ENCODE measurements at places on chromosomes 11 and 22.

- DNase-seq = no peak
Measured at GRCh38 chr11:3775736-3776406, 21.5 kb downstream of the NUP98 start.

GRCh38 chr11:115712296-115712695 lies 208.1 kb upstream of the CADM1 start:
- no peak for DNase-seq

DNA sequence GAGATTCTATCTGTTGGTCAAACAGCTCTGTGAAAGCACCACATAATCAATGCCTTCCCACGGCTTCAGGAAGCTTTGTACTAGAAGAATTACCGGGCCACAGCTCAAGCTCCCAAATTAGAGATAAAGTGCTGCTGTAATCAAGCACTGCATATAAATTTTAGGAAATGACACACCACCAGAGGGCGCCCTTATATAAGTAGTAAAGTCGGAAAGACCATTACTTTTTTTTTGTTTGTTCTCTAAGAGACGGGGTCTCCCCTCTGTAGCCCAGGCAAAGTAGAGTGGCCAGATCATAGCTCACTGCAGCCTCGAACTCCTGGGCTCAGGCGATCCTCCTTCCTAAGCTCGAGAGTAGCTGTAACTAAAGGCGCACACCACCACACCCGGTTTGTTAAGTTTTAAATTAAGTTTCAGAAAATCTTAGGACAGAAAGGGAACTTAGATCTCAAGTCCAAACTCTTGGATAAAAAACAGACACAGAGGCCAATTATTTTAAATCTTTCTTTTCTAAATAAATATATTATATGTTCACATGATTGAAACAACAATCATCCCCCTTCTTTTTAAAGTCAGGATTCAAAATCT lies 32.6 kb downstream of the PRCP start:
- no peak for DNase-seq

GRCh38 chr22:39230261-39231196 lies 14.3 kb downstream of the PDGFB start:
- no peak for DNase-seq

DNA sequence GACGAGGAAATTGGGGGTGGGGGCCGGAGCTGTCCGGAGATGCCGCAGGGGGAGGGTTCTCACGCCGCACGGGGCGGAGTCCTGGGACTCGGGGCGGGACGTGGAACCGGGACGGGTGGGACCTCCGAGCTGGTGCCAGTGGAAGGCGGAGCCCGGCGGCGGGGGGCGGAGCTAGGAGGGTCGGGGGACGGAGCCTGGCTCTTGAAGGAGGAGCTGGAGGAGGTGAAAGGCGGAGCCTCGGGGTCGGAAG lies 271 bp downstream of the FKBP2 start:
- DNase-seq = peak; percentile 99

DNA sequence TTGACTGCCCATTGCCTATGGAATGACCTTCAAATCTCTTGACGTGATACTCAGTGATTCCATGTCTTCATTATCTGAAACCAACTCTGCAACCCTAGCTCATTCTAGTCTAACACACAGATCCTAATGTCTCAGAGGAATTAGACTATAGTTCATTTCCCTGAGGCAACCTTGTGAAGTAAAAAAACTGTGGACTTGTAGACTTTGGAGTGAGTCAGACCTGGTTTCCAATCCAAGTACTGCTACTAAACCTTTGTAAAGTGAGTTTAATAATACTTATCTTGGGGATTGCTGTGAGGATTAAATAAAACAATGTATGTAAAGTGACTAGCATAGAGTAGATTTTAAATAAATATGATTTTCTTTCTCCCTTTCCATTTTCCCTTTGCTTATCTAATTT lies 226.1 kb downstream of the BLID start:
- DNase-seq = no peak

DNA sequence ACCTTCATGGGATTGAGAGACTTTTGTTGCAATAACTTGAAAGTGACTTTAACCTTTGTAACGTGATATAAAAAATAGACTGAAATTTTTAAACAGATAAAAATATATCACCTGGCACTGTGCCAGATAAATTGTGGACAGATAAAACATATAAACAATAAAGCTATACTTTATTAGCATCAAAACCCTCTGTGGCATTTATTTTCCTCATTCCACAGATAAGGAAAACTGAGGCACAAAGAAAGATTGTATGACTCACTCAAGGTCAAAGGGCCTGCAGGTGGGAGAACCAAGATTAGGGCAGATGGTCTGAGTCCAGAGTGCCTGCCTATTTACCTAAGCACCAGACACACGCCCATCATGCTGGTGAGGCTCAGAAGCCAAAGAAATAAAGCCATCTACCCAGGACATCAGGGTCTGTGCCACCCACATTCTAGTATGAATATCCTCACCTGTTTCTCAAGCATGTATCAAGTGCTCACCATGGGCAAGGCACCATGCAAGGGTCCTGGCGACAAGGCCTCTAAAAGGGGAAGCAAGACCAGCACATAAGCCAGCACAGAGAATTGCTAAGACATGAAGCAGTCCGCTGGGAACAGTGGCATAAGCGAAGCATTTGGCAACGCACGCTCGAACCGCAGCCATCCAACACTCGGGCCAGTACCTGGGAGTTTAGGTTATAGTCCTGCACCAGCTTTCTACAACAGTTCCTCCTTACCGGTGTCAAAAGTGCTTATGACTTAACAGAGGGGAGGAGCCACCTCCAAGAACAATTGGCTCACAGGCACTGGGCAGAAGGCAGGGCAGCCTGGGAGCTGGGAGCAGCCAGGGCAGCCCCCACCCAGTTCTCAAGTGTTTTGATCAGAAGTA lies 17.6 kb downstream of the MYH9 start:
- no peak for DNase-seq

DNA sequence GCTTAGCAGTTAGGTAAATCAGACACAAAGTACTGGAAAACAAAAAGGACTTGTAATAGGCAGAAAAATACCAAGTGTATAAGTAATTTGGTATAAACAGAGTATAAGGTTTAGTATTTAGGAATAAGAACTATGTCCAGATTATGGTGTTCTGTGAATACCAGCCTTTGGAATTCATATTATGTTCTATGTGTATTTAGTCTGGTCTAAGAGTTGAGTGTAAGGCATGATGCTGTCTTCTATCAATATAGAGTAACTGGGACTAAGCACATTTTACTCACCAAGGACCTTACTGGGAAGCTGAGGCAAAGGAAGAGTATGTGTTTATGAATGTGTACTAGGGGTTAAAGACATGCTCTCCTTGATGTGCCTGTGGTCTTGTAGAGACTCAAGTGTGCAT lies 9.5 kb downstream of the SDHD start:
- DNase-seq = no peak

DNA sequence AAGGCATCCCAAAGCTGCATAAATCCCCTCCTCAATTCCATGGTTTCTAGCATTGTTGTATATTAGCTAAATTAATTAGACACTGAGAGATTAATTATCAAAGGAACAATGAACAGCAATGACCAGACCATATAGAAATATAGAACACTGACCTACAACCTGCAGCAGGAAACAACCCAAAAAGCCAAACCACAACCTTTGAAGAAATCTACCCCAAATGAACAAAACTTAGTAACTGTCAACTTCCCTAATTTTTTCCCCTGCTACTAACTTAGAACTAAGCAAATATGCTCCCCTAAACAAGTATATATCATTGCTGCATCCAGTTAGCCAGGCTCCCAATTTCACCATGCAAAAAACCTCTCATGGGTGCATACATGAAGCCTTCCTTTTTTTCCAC lies 268.0 kb upstream of the ANO3 start:
- DNase-seq = no peak

GRCh38 chr11:90661233-90661632 lies 438.4 kb upstream of the CHORDC1 start:
- DNase-seq = no peak

DNA sequence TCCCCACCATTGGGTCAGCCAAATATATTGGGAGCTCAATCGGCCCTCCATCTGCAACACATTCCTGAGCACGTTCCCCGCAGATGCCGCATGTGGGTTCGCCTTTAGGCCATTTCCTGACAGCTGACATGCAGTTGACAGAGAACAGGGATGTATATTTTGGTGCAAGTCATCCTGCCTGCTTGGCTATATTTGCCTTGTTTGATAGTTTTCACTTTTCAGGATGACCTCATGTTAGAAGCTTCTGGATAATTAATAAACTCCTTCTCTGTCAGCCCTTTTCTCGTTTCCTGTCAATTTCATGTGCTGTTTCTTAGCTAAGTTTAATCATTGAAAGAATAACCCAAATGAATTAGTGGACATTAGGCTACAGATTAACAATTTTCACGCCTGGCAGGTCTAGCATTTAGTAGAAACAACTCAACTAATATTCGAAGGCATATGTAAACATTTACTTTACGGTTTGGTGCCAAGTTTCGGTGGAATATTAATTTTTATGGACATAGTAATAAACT lies 105.8 kb upstream of the SLC5A12 start:
- no peak for DNase-seq

GRCh38 chr11:6406370-6406769 lies 12.5 kb downstream of the APBB1 start:
- no peak for DNase-seq

DNA sequence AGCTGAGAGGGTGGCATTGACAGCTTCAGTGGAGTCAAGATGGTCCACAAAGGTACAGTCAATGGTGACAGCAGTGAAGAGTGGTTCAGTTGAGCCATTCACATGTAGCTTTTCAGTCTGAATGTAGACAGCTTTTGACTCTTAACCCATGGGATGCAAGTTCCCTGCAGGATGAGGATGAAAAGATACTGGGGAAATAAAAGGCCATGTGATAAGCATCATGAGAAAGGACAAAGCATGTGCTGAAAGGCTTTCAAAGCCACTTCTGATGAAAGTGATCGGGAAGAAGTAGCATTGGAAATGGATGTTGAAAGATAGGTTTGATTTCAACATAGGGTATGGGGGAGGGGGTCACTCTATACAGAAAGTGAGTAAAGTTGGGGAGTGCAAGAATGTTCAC lies 182.9 kb downstream of the ETS1 start:
- DNase-seq = no peak

GRCh38 chr11:66559142-66559865 lies 9.1 kb downstream of the CTSF start:
- no peak for DNase-seq

DNA sequence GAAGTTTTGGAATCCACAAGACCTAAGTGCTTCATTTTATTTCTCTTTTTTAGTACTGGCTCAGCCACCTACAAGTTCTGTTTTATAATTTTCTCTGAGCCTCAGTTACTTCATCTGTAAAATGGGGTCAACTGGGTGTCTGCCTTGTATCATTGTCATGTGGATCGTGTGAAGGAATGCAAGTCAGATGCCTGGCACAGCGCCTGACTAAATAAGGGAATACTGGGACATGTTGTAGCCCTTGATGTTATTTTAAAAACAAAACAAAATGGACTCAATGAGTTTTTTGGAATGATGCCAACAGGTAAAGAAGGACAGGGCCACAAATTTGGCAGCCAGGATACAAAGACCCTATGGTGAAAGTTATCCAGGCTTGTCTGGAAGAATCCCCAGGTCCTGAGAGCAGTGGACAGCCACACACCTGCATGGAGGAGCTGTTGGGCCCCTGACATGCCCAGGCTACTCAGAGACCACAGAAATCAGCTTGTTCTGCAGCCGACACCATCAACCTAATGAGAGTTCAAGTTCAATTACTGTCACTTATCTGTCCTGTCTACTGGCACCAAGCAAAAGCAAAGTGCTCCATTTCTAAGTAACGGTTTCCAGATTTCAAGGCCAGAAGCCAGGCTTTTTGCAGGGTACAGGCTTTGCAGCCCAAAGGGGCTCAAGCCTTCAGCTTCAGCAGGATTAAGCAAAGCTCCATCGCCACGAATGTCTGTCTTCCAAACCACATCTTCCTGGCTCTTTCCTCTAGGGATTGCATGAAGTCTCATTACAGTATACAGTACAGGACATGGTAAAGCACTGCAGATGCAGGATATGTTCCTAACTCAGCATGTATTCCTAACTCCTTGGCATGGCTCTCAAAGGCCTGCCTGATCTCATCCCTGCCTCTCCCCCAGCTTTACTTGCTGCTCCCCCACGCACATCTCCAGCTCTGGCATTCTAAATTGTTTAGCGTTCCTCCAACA lies 18.4 kb downstream of the DKK3 start:
- DNase-seq = no peak

GRCh38 chr11:107275632-107276031 lies 182.0 kb downstream of the CWF19L2 start:
- no peak for DNase-seq

- no peak for DNase-seq
Measured at GRCh38 chr11:102516179-102516578, 14.4 kb downstream of the MMP7 start.

GRCh38 chr11:614021-614622 lies 1.6 kb downstream of the IRF7 start:
- no peak for DNase-seq

DNA sequence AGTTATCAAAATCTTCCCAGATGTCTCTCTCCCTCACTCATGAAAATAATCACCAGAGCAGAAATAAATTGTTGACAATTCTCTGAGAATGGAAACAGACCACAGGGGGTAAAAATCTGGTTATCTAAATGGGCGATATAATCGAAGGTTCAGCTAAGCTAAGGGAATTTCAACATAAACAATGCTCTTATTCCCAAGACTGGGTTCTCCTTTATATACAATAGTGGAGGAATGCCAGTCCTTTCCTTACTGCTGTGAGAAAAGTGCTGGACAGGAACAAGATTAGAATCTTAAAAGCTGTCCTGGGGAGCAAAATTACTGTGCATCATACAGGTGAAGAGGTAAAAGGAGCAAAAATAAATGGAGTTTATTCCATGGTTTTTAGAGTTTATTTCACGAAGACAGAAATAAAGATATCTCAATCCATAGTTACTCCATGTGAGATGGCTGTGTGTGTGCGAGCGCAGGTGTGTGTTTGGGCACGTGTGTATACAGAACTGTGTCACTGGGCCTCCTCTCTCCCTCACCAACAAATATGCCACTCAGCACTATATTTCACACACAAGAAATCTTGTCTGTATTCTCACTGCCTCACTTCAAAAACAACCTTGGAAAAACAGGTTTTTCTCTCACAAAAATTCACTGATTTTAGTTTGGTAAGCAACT lies 385.6 kb downstream of the DCDC1 start:
- no peak for DNase-seq

- DNase-seq = peak; percentile 36
Measured at GRCh38 chr22:41447435-41448188, 1.0 kb upstream of the TOB2 start.

GRCh38 chr11:103696123-103696522 lies 340.3 kb upstream of the DDI1 start:
- DNase-seq = no peak

GRCh38 chr11:128832121-128832497 lies 35.0 kb downstream of the KCNJ1 start:
- DNase-seq = no peak

DNA sequence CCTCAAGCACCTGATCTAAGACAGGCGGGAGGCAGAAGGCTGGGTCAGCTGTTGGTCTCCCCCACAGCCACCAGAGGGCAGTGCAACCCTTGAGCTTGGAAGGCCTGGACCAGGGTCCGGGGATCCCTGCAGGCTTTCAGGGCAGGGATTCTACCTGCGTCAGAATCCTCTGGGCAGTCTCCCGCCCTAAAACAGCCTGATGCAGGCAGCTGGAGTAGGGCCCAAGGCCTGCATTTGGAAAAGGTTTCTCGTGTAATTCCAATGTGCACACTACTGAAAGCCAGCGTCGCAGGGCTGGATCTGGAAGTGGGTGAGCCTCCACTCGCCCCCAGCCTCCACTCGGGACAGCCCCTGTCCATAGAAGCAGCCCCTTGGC lies 31.8 kb downstream of the BID start:
- no peak for DNase-seq

- no peak for DNase-seq
Measured at GRCh38 chr11:76234416-76235232, 28.3 kb upstream of the WNT11 start.

GRCh38 chr11:10746871-10747270 lies 4.2 kb upstream of the CTR9 start:
- DNase-seq = no peak
